ENCODE measurements at places on chromosomes 7 and 10.

DNA sequence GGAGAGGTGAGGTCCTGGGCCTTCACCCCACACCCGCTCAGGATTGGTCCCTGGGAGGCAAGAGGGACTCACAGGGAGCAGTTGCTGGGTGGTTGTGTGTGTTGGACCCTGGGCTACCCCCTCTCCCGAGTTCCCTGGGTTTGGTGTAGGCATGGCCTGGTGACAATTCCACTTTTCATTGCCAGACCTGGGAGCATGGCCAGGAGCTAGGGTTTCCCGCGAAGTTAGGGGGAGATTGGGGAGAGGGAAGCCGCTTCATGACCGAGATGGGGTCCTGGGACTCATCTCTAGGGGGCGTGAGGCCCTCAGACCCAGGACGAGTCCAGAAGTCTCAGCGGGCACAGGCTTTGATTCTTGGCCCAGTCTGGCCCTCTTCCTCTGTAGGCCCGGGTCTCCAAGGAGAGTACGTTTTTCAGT is 606 bp downstream of the PALD1 start:
- DNase-seq = no peak

GRCh38 chr10:90777621-90778020 is 80.2 kb downstream of the HTR7 start:
- no peak for DNase-seq

GRCh38 chr10:48705401-48705938 is 20.8 kb downstream of the WDFY4 start:
- no peak for DNase-seq

GRCh38 chr10:124495725-124496124 is 34.1 kb downstream of the LHPP start:
- DNase-seq = no peak

DNA sequence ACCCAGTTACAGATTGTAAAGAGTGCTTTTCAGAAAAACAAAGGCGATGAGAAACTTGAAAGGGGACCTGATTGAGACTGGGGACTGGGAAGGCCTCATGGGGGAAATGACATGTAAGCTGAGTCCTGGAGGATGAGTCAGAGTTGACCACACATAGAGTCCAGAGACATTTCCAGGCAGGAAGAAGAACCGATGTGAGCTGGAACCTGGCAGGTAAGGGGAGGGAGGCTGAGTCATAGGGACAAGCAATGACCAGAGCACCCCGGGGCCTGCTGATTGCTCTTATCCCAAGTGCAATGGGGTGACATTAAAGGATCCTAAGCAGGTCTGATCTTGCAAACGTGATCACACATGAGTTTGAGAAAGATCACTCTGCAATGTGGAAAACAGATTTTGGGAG is 11.7 kb downstream of the TLL2 start:
- no peak for DNase-seq

DNA sequence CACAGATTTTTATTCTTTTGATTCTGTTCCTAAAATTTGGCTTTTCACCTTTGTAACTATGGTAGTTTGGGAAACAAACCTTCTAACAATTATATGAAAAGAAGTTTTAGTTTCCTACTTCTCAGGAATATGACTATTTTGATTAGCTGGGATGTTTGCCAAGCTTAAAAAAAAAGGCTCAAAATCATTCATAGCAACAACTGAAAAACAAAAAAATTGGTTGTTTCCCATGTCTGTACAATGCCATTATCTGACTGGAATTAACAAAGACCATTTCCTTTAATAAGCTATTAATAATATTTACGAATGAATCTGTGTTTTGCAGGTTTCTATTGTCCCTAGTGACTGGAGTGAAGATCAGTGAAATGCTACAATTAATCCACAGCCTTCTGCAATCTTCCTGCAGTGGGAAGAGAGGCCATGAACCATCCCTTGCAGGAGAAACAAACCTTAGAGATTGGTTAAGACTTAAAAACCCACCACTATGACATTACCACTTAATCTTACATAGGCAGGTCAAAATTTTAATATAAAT is 4.2 kb downstream of the PURB start:
- DNase-seq = no peak

GRCh38 chr7:127986581-127987521 is 44.4 kb downstream of the LRRC4 start:
- DNase-seq = no peak

- no peak for DNase-seq
Measured at GRCh38 chr10:113646336-113647201, 17.3 kb downstream of the NRAP start.
